Tibial nerve (tissue), 4 donors: ENCODE measurements at places on chromosomes 2 and 18.

DNA sequence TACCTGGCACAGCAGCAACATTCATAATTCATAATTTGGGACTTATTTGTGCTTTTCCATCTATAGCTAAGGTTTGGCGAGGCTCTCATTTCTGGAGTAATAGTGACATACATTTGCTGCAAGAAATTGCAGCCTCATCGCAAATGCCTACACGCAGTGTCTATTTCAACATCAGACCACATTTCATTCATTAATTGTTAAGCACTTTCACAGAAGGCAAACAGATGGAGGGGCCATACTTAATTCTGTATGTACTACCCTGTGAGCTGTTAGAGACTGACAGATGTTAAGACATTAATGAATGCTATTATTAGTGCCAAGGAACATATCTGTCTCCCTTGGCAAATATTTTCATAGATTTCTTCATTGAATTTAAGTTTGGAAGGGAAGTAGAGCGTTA, 125.7 kb downstream of the UXS1 start:
- no peak for DNase-seq

GRCh38 chr2:136323195-136323594, 205.2 kb upstream of the CXCR4 start:
- DNase-seq = no peak

DNA sequence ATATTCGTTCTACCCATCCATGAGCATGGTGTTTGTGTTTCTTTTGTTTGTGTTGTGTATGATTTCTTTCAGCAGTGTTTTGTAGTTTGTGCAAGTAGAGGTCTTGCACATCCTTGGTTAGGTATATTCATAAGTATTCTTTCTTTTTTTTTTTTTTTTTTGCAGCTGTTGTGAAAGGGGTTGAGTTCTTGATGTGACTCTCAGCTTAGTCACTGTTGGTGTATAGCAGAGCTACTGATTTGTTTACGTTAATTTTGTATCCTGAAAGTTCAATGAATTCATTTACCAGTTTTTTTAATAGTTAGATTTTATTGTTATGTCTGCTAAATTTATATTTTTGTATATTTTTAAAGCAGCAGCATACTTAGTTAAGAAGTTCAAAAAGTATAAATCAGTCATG, 834.4 kb upstream of the NRXN1 start:
- DNase-seq = no peak

- peak; percentile 55 for DNase-seq
These were observed 52.5 kb upstream of the MCFD2 start for GRCh38 chr2:46967990-46968647.

GRCh38 chr18:57956491-57956890, 87.5 kb upstream of the NEDD4L start:
- DNase-seq = no peak

DNA sequence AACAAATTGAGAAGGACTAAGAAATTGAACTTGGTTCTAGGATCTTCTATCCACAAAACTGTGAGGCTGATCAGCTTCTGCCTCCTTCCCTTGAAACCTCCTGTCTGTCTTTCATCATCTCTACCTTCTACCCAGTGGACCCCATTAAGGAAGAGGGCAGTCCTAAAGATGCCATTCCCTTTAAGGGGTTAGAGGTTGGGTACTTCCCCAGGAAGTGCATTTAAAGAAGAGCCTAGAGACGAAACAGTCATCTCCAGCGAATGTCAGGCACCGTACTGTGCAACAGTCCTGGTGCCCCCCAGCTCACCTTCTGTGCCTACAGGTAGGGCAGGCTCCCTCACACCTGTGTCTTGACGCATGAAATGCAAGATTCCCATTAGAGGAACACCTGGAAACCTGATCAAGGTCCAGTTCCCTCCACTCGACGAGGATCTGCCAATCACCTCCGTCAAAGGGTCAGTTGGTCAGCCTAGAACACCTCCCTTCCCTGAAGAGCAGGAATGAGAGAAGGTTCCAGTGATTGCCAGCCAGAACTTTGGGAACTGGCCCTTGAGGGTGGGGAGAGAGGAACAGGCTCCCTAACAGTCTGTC, 20.9 kb downstream of the LOXHD1 start:
- no peak for DNase-seq

GRCh38 chr2:216756435-216756834, 61.1 kb upstream of the IGFBP5 start:
- DNase-seq = no peak

GRCh38 chr18:8889489-8889888, 184.1 kb downstream of the MTCL1 start:
- no peak for DNase-seq

GRCh38 chr18:59566533-59566971, 130.7 kb downstream of the CCBE1 start:
- DNase-seq = no peak

GRCh38 chr2:68714866-68715265, 19.7 kb upstream of the ARHGAP25 start:
- DNase-seq = peak; percentile 43

DNA sequence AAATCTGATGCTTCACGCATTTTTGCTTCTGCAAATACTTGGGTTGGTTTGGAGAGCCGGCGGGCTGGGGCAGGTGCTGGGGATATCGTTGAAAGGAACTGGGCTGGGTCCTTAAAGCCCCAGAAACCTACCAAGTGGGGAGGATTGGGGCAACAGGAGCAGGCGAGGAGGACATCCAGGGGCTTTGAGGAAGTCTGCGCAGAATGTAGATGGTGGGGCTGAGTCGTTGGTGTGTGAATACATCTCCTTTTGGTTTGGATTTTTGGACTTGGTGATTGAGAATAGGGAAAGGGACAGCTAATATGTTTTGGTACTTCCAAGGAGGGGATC, 1.1 kb downstream of the DCC start:
- no peak for DNase-seq

- DNase-seq = no peak
These were observed 9.9 kb upstream of the PRELID3A start for GRCh38 chr18:12397793-12398192.

DNA sequence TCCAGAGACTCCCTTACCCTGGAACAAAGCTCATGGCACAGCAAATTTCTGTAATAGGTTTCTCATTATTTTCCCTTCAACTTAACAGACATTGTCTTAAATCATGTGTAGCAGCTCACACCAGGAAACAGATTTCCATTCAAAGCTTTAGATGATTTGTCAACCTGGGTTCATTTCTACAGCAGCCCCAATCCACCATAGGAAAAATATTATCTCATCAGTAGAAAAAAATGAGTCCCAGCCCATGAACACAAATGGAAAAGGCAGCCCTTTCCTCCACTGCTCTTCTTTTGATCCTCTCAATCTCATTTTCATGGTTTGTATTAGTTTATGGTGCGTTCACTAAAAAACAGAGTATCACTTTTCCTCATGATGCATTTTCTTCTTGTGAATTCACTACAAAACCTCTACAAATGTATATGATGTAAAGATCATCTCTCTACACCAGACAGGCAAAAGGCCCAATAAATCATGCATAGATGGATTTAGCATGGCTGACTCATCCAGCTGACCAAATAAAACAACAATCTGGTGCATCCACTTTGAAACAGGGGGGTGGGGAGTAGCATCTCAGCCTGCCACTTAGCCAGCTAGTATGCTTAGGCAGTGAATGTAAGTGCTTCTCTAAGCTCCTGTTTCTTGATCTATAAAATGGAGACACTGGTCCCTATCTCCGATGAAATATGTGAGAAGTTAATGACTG, 78.6 kb downstream of the SATB2 start:
- no peak for DNase-seq

DNA sequence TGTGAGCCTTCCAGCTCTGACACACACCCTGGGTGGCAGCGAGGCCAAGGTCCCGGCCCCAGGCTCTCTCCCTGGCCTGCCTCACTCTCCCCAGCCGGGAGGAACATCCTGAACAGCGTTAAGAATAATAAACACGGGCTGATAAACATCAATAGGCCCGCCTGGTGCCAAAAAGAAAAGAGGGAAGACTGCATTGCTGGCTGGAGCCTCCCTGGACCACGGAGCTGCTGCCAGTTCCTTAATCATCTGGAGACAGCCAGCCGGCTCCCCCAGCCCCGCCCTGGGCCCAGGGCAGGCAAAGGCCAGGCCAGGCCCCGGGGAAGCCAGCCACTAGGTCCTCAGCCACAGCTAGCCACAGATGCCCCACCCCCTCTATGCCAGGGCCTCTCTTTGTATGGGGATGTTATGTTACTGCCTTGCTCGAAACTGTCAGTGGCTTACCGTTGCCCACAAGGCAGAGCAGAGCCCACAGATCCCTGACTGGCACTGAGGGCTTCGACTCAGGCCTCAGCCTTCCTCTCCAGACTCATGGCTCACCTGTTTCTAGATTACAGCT, 293.7 kb downstream of the DYSF start:
- peak; percentile 41 for DNase-seq

DNA sequence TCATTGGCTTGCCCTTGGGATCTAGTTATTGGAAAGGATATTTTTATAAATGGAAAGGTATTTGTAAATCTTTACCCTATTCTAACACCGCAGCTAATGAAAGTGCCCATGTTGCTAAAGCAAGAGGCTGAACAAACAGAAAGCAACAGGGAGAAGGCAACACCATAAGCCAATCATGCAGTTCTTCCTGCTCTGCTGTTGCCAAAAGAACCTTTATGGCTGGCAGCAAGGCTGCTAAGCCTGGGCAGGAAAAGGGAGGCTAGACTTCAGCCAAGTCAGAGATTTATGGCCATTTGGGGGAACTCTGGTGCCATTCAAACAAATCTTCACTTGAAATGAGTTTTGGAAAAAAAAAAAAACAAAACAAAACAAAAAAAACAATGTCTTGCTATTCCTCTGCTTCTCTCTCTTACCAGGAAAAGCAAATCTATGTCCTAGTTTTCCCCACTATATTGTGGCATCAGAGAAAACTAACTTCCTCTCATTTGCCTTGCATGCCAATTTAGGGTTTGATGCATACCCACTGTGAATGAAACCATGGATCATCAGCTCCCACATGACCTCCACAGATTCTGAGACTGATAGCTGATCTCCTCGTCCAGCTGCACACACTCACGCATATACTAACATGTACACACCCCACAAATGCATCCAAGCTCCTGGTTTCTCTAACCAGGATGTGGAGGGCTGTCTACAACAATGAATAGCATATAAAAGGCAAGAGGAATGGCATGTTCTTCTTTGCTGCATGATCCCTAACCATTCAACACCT, 179.3 kb downstream of the C1D start:
- no peak for DNase-seq

DNA sequence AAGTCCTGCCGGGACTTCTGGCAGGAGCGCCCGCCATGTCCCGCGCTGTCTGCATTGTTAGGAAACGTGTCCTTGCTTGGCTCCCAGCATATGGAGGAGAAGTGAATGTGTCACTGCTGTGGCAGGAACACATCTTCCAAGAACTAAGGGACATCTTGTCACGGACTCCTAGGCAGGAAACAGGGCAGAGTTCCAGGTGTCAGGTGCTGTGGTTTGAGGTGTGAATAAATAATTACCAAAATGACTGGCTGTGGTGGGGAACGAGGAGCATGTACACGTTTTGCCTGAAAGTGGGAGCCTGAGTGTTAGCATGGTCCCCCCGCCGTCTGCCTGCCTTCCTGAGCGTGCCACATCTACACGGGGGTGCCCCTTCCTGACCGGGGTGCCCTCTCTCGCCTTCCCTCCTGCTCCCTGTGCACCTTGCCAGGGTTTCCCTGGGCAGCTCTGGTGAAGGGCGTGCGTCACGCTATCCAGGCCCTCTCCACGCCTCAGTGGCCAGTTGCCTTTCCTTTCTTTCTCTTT, 237.5 kb downstream of the LDLRAD4 start:
- no peak for DNase-seq

DNA sequence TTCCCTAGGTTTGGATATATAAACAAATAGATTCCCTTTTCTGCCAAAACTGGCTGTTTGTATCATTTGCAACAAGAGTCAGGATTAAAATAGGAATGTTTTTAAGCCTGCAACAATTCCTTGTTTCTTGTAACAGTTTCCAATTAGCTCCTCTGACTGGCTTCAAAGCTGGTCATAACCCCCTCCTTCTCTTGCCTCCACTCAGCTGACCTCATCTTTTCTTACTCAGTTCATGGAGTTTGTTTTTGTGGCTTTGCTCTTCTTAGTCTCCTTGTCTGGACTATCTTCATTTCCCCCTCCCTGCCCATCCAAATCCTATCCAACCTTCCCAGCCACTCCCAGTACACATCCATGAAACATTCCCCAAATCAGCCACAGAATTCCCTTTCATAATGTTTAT, 14.3 kb upstream of the RAPH1 start:
- no peak for DNase-seq

DNA sequence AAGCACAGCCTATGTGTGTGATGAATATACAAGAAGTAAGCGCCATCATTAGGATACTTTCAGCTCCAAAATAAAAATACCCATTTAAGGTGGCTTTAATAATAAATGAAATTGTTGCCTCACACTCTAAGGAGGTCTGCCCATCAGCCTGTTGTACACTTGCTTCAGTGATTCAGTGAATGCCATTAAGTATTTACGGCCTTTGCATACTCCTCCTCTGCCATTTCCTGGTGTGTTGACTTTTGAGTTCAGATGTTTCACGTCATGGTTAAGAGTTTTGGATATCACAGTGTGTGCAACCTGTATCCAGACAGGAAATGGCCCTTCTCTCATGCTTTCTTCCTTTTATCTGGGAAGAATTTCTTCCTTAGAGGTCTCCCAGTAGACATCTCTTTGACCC, 38.6 kb upstream of the SNORC start:
- no peak for DNase-seq

- DNase-seq = no peak
These were observed 15.4 kb downstream of the CPLX4 start for GRCh38 chr18:59303006-59303405.

- DNase-seq = no peak
These were observed 22.6 kb downstream of the MYL12B start for GRCh38 chr18:3284501-3284900.

DNA sequence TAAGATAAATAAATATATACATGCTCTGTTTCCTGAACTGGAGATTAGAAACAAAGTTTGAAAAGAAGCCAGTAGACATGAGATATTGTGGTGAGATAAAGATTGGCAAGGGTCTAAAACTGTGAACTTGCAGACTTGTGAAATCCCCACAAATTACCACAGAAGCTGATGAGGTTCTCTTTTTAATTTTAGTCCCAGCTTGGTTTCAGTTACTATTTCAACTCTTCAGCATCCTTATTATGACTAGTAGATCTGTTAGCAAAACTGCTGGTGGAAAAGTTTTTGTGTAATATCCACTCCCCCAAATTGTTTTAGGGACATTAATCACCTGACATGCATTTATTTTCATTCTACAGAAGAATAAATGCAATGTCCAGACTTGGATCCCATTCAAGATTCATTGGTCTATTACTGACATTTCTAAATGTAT, 20.8 kb downstream of the RASGRP3 start:
- DNase-seq = no peak

GRCh38 chr18:44726059-44726421, 45.4 kb downstream of the SETBP1 start:
- no peak for DNase-seq
